ENCODE measurements at places on chromosomes 4 and X.

- no peak for DNase-seq
These were observed 12.5 kb upstream of the RAB28 start for GRCh38 chr4:13496605-13497004.

DNA sequence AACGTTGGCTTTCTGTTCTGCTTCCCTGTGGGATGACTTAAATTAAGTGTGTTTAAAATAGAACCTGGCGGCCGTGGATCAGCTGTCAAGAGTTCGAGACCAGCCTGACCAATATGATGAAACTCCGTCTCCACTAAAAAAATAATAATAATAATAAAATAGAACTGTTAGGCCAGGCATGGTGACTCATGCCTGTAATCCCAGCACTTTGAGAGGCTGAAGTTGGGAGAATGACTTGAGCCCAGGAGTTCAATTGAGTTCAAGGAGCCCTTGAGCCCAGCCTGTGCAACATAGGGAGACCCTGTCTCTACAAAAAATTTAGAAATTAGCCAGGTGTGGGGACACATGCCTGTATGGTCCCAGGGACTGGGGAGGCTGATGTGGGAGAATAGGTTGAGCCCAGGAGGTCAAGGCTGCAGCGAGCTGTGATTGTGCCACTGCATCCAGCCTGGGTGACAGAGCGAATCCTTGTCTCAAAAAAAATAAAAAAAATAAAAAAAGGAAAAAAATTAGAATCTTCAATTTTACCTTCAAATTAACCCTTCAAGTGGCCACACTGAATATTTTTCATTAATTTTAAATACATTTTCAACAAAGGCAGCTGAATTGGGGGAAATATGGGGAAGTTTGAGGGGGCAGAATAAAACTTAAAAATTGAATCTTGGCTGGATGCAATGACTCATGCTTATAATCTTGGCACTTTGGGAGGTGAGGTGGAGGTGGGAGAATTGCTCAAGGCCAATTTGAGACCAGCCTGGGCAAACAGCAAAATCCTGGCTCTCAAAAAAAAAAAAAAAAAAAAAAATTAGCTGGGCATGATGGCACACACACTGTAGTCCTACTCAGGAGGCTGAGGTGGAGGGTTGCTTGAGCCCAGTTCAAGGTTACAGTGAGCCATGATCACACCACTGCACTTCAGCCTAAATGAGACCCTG is 31.8 kb upstream of the HSD17B13 start:
- no peak for DNase-seq

- no peak for DNase-seq
These were observed 41.7 kb upstream of the DDX60 start for GRCh38 chr4:168360271-168360670.

GRCh38 chrX:125205133-125205917 is 114.3 kb upstream of the TEX13C start:
- no peak for DNase-seq

DNA sequence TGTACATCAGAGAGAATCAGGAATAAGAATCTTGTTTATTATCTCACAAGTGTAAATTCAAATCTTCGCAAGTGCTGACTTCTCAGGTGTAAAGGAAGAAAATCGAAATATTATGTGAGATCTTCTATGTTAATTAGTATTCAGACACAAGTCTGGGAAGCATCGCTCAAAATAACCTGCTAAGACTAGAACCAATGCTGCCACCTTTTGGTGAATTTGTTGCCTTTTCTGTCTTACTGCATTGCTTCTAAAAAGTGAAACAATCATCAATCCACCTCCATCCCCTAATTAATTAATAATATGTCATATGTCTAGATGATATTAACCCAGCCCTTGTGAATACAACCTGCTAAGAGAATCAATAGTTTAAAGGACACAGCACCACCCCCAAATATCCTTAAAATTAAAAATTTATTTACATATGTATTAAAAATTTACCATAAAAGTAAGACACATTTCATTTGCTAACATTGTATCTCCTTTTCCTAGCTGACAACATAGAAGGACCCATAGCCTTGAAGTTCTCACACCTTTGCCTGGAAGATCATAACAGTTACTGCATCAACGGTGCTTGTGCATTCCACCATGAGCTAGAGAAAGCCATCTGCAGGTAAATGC is 3.5 kb downstream of the EPGN start:
- DNase-seq: no peak

- no peak for DNase-seq
These were observed 71.6 kb downstream of the SHROOM2 start for GRCh38 chrX:9857575-9858474.

GRCh38 chrX:134186362-134187121 is 50.4 kb upstream of the CCDC160 start:
- peak; percentile 28 for DNase-seq

- DNase-seq: no peak
These were observed 180.9 kb downstream of the DACH2 start for GRCh38 chrX:86329174-86329573.

- DNase-seq: no peak
These were observed 167.5 kb upstream of the DGKK start for GRCh38 chrX:50638123-50638522.

GRCh38 chr4:13733817-13734216 is 106.3 kb upstream of the BOD1L1 start:
- DNase-seq: no peak

- no peak for DNase-seq
These were observed 252.9 kb upstream of the SMIM31 start for GRCh38 chr4:164501074-164501473.

- no peak for DNase-seq
These were observed 34.1 kb downstream of the CNKSR2 start for GRCh38 chrX:21408307-21408706.

DNA sequence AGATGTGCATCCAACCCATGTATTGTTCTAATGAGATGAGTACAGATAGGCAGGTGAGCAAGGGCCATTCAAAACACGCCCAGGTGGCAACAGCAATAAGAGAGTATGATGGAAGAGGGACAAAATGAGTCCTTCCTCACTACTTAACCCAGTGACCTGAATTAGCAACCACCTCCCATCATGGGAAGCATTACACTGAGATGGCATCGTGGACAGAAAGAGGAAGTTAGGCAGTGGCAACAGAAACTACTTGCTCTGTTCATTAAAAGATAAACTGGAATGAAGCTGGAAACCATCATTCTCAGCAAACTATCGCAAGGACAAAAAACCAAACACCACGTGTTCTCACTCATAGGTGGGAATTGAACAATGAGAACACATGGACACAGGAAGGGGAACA is 17.2 kb downstream of the RXFP1 start:
- DNase-seq: no peak

DNA sequence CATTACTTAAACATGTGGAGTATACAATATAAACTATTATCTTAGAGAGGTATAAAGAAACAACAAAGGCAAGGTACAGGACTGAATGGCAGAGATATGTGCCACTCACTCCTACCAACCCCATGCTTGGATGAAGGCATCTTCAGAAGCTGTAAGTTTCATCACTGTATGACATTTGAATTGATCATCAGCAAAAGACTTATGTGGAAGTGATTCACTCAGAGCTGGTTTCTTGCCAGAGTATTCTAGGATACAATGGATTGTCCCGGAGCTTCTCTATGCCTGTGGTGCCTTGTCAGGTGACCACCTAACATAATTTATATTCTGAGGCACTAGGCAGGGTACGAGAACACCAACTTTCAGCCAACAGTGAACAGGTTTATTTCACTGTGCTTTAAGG is 392.2 kb downstream of the PPP1R2C start:
- DNase-seq: no peak

All from stimulated activated CD8-positive, alpha-beta memory T cell treated with anti-CD3 and anti-CD28 coated beads, Interleukin-7, amount 100 ng/mL, for 48 hours (primary cell).